ENCODE measurements at places on chromosomes 1 and 21.

GRCh38 chr1:236489710-236490377, 33.9 kb upstream of the LGALS8 start:
- no peak for DNase-seq

GRCh38 chr1:233509526-233509925, 104.4 kb upstream of the KCNK1 start:
- DNase-seq, result no peak

GRCh38 chr1:220700556-220701179, 10.5 kb downstream of the C1orf115 start:
- DNase-seq, result no peak

GRCh38 chr1:241579434-241579833, 47.3 kb downstream of the KMO start:
- DNase-seq, result no peak

DNA sequence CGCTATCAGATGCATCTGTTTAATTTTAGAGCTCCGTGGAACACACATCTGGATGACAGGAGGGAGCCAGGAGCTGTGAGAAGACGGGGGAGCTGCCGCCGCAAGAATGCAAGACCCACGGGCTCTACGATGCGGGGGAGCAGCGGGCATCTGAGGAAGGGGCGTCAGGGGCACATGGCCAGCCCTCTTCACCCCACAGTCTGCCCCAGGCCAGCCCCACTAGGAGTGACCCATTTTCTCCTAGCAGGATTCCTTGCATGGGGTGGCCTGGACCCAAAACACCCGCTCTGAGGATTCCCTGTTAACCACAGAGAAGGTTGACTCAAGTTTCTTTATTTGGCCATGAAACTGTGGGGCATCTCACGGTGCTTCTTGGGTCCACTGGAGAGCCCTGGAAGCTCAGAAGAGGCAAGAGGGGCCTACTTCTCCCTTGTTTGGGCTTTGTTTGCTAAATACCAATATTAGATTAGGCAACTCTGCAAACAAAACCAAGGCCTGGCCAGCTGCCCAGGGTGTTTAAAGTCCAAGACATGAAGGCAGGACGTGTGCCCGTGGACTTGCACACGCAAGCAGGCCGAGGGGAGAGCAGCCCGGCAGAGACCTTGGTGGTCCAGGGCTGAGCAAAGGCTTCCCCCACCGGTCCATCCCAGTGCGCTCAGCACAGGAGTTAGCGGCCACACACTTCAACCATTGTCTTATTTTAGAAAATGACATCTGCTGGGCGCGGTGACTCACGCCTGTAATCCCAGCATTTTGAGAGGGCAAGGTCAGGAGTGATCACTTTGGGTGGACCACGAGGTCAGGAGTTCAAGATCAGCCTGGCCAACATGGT, 89.8 kb downstream of the DHRS3 start:
- no peak for DNase-seq

GRCh38 chr1:201827321-201828216, 1.4 kb upstream of the IPO9 start:
- no peak for DNase-seq

DNA sequence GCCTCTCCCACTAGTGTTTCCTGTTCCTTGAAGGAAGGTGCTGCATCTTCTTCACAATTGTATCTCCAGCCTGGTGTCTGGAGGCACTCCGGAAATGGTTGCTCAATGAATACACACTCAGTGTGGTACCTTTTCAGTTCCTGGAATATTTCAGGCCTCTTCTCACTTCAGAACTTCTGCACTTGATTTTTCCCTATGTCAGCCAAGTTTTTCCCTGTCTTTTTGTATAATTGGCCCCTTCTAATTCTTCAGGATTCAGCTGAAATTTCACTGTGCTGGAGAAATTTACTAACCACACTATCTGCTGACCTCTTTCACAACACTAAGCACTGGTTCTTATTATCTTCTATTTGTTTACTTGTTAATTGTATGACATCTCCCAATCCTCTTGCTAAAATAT, 61.2 kb upstream of the MAP10 start:
- DNase-seq, result no peak

DNA sequence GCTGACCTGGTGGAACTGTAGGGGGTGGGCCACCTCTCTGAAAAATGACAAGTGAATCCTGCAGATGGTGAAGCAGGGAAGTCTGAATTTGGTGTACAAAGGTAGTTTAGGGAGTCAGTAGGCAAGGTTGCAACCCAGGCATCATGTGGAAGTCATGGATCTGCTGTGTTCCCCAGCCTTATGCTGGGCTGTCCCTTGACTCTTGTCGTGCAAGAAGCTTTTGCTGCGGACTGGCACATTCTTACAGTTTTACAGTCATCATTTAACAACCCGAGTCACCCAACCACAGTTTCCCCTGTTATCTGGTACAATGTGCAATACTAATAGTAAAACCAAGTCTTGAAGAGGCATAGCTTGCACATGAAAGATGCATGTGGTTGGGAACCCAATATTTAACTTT, 13.2 kb downstream of the RHOU start:
- no peak for DNase-seq

DNA sequence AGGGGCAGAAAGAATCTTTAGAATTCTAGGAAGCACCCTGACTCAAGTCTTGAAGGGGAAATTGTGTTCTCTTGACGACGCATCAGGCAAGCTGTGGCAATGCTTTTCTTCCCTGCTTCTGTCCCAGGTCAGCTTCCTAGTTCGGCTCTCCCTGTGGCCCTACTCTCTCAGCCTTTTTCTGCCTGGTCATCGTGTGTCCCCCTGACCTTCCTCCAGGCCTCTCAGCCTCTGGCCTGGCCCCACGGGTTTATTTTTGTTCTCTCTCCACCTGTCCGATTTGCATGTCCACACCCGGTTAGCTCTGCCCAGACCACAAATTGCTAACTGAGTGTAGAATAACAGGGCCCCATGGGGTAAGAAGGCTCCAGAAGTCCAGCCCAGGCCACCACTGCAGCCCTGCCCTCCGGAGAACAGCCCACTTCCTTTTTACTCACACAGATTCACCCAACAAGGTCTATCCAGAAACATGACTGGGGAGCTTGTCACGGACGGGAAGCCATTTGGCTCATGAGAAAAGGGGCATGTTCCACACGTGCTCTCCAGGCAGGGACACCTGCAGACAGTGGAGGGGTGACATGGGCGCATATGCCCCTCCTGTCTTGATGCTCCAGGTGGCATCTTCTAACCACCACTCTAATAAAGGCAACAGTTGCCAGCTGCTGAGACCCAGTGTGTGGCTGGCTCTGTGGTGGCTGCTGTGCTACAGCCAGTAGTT, 9.8 kb downstream of the KCNN3 start:
- DNase-seq, result no peak

GRCh38 chr1:154859786-154860155, 10.3 kb downstream of the KCNN3 start:
- no peak for DNase-seq

DNA sequence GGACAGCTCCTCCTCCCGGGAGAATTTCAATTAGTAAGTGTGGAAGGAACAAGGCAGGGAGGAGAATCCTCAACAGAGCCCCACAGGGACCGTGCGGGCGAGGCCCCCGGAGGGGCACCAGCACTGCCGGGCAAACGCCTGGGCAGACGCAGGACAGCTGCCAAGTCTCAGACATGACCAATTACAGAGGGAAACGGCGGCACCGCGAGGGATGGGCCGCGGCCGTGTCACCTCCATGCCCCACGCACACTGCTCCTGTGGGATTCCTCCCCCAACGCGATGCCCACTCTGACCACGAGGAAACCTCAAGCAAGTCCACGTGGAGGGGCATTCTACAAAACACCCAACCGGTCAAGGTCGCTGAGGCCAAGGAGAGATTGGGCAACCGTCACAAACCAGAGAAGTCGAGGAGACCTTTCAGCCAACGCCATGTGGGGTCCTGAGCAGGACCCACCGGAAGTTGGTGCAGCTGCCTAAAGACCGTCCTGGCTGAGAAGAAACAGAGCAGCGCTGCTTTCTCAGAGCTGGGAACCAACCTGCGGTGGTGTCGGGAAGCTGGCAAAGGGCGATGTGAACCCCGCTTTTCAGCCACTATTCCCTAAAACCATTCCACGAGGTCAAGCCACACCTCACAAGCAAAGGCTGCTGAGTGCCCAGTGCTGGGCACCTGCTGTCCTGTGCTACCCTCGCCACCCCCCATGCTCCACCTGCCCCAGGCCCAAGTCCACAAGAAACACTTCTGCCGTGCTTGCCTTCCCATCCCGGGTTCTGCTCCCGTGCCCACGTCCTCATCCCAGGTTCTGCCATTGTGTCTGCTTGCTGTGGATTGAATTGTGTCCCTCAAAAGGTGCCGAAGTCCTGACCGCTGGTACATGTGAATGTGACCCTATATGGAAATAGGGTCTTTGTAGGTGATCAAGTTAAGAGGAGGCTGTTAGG, 1.4 kb upstream of the KRTAP10-4 start:
- no peak for DNase-seq

DNA sequence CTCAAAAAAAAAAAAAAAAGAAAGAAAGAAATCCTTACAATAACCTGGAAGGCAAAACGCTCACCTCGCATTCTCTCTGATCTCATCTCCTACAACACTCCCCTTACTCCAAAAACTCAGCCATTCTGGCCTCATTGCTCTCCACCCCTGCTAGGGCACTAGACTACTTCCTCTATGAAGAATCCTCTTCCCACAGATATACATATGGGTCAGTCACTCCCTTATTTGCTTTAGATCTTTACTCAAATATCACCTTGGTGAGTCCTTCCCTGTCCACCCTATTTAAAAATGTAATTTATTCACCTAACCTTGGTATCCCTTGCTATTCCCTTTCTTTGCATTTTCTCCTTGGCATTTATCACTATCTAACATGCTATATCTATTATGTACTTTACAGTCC, 24.6 kb upstream of the KIF1B start:
- no peak for DNase-seq

DNA sequence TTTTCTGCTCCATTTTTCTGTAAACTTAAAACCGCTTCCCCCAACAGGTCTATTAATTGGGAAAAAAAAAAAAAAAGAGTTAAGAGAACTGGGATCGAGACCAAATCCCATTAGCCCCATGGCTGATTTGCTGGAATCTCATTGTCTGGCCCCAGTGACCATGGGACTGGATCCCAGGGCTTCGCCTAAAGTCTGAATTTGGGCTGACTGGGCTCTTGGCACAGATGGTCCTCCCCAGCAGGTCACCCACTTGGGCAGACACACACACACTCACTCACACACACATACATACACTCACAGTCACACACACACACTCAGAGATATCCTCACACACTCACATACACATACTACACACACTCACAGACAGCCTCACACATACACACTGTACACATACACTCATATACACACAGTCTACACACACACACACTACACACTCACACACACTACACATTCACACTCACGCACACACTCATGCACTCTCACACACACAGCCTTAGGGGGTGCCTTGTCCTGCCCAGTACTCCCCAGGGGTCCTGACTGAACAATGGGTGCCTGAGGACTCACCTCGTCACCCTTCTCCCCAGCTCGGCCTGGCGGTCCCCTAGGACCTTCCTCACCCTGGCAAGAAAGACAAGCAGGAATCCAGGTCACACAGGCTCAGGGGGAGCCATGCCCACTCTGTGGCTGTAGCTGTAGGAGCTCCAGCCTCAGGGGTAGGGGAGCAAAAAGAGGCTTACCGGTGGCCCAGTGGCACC, 7.5 kb downstream of the COL9A2 start:
- DNase-seq, result no peak

- no peak for DNase-seq
Measured at GRCh38 chr1:167821969-167822685, 91.8 kb downstream of the ADCY10 start.

DNA sequence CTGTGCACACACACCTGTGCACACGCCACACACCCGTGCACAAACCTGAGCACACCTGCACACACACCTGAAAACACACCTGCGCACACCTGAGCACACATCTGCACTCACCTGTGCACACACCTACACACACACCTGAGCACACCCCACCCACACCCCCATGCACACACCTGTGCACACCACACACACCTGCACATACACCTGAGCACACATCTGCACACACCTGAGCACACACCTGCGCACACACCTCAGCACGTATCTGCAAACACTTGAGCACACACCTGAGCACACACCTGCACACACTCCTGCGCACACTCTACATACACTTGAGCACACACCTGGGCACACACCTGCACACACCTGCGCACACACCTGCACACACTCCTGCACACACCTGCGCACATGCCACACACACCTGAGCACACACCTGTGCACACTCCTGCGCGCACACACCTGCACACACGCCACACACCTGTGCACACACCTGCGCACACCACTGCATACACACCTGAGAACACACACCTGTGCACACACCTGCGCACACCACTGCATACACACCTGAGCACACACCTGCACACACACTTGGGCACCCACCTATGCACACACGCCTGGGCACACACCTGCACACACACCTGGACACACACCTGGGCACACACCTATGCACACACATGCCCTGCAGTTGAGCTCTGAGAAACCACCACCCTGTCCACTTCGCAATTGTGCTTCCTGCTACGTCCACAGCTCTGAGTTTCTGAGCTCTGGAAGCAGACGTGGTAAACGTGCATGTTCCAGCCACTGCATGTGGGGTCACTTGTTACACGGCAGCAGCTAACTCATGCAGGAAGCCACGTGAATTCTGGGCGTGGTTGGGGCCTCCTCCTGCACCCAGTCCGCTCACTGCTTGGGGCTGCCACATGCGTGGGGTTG, 8.0 kb upstream of the C1orf159 start:
- DNase-seq, result no peak
